ENCODE measurements at places on chromosomes 16 and 17.
A peak's percentile ranks its signal among the peaks of the same experiment; 100 is the strongest.

DNA sequence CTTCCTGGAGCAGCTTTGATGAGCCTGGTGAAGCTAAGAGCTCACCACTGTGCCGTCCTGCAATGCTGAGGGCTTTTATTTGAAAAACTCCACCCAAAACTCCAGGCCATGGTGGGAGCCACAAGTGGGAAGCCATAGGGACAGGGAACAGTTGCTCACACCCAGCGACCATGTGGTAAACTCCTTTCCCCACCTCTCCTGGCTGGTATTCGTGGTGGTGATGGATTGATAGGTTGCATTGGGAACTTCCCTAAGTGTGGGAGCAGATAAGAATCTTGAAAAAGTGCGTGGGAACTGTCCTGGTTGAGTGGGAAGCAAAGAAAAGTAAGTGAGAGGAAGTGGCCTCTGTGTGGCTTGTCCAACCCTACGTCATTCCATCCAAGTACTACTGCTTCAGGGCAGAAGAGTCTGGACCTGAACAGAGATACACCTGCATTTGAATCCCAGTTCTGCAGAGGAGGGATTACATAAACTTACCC, at the start of gene CCL1:
TSS of gene CCL1 (minus strand) at position 51 of the 479 bp plus-strand sequence. CDS start 72 bp downstream, outside the sequence.
- no peak for DNase-seq

DNA sequence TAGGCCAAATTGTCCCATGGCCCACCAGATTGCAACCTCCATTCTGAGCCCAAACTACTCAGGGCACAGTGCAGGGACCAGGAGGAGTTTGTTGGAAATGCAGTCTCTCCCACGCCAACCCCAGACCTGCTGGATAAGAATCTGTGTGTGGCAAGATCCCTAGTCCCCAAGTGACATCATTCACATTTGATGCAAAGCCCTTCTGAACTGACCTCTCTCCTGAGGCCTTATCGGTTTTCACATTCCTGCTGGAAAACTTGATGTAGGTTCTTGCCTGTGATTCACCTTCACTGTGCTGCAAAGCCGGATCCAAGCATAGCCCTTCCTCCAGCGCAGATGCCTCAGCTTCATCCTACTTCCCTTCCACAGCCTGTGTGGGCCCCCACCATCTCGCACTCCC, 6.6 kb upstream of the SHCBP1 start:
- peak; percentile 4 for DNase-seq

GRCh38 chr16:57299009-57299718, 14.7 kb upstream of the PLLP start:
- peak; percentile 84 for DNase-seq

- no peak for DNase-seq
Observed at GRCh38 chr17:45790296-45790922, 6.3 kb downstream of the CRHR1 start.

DNA sequence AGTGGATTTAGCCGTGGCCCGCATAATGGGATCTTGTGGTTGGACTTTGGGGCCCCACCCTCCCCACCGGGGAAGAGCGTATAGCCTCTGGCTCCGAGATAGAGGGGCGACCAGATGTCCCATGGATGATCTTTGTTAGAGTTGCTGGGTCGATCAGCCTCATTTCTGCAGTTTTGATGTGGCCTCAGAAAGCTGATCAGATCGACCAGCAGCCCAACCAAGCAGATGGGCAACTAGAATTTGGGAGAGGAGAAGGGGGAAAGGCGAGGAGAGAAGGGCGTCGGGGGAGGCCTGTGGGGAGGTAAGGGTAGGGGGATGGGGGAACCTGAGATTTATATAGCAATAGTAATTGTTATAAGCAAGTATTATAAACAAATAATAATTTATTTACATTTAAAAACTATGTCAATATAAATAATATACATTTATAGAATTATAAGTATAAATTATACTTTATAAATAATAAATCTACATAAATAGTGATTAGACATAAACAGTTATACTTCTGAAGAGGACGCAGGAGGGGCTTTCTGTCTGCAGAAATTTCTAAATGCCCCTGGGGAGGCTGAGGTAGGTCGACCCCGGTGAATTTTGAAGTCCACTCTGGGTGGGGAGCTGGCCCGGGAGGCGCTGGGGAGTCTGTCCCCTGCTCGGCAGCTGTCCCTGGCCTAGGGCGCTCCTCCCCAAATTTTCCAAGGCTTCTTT, 136.3 kb downstream of the KCNJ12 start:
- no peak for DNase-seq

GRCh38 chr16:70444249-70445063, 5.6 kb upstream of the ST3GAL2 start:
- no peak for DNase-seq

DNA sequence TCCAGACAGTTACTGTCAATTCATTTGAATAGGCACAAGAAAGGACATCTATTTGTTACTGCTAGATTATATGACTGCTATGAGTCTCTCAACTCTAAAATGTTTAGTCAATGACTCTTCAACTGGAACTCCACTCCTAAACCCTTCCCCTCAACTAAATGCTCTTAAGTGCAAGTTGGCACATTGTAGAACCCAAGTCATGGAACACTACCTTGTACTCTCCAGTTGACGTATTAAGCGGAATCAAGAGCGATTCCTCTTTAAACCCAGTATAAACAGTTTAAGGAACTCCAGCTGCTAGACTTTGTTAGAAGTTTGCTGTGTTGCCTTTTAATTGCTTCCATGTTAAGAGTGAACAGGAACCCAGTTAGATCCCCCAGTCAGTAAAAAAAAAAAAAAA, 44.6 kb downstream of the STH start:
- no peak for DNase-seq

DNA sequence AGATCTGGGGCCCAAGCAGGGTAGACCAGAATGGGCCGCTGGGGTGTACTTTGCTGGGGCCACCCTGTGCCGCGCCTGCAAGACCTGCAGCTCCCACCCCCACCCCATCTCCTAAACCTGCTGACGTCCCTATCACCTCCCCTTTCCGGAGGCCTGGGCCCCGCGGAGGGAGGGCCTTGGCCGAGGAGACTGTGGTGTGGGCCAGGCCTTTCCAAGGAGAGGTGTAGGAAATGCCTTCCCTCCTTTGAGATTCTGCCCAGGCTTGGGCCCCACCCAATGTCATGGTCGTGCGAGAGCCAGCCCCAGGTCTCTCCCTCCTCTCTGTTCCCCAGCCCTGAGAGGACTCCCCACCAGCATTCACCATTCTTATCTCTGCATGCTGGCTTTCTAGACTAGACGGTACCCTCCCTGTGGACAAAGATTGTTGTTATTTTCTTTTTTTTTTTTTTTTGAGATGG, 3.9 kb upstream of the WFIKKN2 start:
- DNase-seq = no peak

DNA sequence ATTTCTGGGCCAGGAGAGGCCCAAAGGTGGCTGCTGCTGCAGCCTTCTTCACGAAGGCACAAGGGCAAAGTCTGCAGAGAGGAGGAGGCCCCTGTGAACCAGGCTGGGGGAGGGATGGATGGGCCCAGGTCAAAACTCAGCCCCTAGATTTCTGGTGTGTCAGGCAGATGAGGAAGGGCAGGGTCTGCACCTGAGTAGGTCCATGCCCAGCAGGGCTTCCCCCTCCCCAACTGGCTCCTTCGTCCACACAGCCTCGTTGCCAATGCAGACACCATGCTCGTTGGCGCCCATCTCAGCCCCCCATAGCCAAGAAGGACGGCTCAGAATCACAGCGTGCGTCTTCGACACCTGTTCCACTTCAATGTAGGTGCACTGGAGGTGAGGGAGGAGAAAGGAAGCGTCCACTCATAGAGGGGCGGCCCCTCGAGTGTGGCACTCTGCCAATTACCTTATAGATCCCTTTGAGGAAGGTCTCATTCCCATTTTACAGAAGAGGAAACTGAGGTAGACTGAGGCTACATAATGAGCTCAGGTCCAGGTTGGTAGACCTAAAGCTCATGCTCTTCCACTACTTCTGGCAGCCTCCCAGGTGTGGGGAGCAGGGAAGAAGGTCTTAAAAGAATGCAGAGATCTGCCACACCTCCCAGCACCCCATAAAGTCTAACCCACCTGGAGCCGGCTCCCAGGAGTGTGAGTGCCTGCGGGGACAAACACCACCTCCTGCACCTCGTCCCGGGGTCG, 902 bp downstream of the SCRN2 start:
- DNase-seq = no peak

- no peak for DNase-seq
Observed at GRCh38 chr16:58584831-58585505, 44.7 kb downstream of the CNOT1 start.

DNA sequence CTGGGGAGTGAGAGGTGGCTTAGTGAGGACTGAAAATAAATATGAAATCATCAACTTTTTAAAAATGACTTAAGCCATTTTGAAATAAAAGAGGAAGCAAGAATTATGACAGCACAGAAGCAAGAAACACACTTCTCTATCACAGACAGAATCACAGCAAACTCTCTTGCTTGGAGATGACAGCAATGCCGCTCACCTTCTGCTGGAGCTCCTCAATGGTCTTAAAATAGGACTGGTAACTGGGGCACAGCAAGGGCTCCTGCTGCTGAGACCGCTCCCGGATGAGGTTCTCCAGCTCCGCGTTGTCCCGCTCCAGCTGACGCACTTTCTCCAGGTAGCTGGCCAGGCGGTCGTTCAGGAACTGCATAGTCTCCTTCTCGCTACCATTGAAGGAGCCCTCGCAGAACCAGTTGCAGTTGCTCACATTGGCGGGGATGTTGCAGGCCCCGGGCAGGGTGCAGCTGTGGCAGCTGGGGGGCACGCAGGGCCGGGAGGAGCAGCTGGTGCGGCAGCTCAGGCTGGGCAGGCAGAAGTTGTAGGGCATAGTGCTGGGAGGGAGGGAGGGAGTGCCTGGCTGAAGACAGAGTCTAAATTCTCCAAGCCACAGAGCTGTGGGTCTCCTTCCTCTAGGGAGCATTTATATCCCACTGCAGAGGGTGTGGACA, at the start of gene KRT31:
TSS of gene KRT31 (minus strand) at position 613 of the 665 bp plus-strand sequence. CDS start at position 544, 69 bp downstream.
- no peak for DNase-seq

- no peak for DNase-seq
Observed at GRCh38 chr17:31386542-31387075, 4.9 kb upstream of the RAB11FIP4 start.
